ENCODE measurements at places on chromosomes 6 and 20. TPM values are rescaled to one million over a fixed set of nuclear protein-coding genes. Genes with fewer than 3 reads are reported as not detected.
A peak's percentile ranks its signal among the peaks of the same experiment; 100 is the strongest.

DNA sequence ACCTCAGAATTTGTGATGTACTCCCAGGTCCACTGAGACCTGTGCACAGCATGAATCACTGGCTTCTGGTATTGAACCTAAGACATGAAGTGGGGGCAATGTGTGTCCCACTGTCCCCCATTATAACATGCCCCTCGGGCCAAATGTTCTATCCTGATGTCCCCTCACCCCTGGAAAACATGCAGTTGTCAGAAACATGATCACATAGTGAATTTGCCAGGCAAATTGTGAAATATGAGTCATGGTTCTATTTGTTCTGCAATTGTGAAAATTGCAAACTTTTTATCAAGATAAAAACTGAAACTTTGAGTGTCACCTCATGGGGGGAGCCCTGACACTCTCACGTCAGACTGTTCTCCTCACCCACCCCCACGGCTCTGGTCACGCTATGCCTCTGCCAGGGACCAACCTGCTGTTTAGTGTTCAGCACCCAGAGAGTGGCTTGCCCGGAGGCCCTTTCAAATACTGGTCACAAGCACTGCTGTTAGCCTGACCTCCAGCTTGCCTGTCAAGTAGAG lies 305.3 kb downstream of the CLIC5 start:
- H3K4me1 ChIP-seq = peaks cover 35% of the 10 kb centered on the region
- peak overlapping the region; percentile 36 for H3K27ac ChIP-seq
- H3K4me3 ChIP-seq = no peak overlapping the region
- DNase-seq = peak; percentile 77

Gene SERINC1
- 227 TPM for total RNA-seq

Gene ACSS2
- total RNA-seq = 26.1 TPM

- no peak overlapping the region for H3K4me3 ChIP-seq
- DNase-seq = no peak
- H3K27me3 ChIP-seq = no peaks in the 10 kb centered on the region
- H3K36me3 ChIP-seq = no peaks in the 10 kb centered on the region
These were observed 207.5 kb downstream of the SMOC2 start for GRCh38 chr6:168648240-168649125.

Gene TAAR1
- not detected for total RNA-seq

Measured in SJSA1 (cell line).